CD4-positive, alpha-beta T cell treated with Interleukin-17A for 1 hour (primary cell): ENCODE measurements at places on chromosomes 3 and 15.
A peak's percentile ranks its signal among the peaks of the same experiment; 100 is the strongest.

GRCh38 chr3:128367761-128368160, 98.9 kb downstream of the DNAJB8 start:
- DNase-seq, result no peak

DNA sequence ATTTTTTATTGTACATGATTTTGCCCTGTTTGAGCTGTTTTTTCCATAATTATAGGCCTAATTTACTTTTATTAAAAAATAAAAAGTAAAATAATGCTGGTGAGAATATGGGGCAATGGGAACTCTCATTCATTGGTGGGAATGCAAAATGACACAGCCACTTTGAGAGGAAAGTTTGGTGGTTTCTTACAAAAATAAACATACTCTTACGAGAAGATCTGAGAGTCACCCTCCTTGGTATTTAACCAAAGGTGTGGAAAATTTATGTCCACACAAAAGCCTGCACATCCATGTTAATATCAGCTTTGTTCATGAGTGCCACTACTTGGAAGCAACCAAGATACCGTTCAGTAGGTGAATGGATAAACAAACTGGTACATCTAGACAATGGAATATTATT, 9.8 kb downstream of the MUC13 start:
- no peak for DNase-seq

GRCh38 chr3:11558002-11558401, 85.7 kb downstream of the VGLL4 start:
- no peak for DNase-seq

GRCh38 chr15:68272721-68273271, 4.7 kb upstream of the FEM1B start:
- no peak for DNase-seq

DNA sequence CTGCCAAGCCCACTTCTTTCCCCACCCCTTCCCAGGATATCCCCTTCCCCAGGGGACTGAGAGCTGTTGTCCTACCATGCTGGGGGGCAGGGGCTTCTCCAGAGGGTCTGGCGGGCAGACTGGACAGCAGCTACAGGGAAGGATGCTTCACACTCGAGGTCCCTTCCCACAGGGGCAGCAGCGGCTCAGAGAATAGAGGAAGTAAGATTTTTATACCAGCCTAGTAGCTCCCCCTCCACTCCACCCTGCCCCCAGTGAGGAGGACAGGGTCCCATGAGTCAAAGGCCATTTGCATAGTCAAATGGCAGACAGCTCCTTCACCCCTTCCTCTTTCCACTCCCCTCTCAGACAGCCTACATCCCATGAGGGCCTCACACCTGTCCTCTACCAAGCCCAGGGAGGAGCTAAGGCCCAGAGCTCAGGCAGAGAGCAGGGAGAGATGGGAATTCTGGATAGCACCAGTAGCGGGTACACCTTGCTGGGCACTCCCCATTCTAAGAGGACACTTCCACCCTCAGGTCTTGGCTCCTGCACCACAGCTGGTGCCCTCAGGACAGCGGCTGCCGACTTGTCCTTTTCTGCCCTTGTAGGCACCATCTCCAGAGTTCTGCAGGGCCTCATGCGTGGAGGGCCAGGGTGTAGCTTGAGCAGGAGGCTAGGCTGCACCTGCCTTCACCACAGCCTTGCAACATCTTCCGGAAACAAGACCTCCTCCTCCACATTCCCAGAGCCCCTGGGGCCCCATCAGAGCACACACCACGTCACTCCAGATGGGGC, at the start of gene TLR9:
Gene TLR9, minus strand, starts transcription at position 194 of the 777 bp plus-strand sequence. Its CDS starts 116 bp downstream, at position 78.
- DNase-seq, result no peak

GRCh38 chr3:16224325-16224724, 40.4 kb downstream of the DPH3 start:
- DNase-seq, result no peak

GRCh38 chr3:33430571-33430970, 9.6 kb downstream of the UBP1 start:
- DNase-seq, result no peak

- DNase-seq, result no peak
These were observed 419.3 kb downstream of the TUSC7 start for GRCh38 chr3:117128872-117129271.

DNA sequence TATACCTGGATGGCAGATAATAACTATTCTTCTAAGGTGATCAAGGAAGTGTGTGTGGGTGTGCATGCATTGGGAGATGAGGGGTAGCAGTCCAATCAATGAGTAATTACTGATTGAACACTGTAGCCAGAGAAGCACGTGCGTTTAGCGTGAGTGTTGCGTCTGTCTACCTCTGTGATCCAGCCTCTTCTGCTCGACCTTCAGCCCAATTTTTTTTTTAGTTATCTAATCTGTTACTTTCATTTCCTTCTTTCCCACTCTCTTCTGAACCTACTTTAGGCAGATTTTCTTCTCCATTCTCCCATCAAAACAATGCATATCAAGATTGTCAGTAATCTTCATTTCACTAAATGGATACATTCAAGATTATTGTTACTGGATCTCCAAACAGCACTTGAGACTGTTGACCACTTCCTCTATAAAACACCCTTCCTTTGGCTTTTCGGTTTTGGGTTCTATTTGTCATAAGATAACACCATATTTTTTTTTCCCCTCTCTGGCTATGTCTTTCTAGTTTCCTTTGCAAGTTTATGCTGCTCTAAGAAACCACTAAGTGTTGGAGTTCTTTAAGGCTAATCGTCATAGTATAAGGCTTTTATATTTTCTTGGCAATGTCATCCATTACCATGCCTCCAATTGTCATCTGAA, 41.0 kb downstream of the MCTP2 start:
- DNase-seq, result peak; percentile 55

- DNase-seq, result no peak
These were observed 11.6 kb downstream of the RMDN3 start for GRCh38 chr15:40743485-40743901.

- DNase-seq, result no peak
These were observed 90.2 kb upstream of the FGF12 start for GRCh38 chr3:192817506-192817905.

- no peak for DNase-seq
These were observed 92.5 kb downstream of the BDH1 start for GRCh38 chr3:197463279-197463678.

- DNase-seq, result no peak
These were observed 17.0 kb downstream of the MAP6D1 start for GRCh38 chr3:183808355-183808754.

DNA sequence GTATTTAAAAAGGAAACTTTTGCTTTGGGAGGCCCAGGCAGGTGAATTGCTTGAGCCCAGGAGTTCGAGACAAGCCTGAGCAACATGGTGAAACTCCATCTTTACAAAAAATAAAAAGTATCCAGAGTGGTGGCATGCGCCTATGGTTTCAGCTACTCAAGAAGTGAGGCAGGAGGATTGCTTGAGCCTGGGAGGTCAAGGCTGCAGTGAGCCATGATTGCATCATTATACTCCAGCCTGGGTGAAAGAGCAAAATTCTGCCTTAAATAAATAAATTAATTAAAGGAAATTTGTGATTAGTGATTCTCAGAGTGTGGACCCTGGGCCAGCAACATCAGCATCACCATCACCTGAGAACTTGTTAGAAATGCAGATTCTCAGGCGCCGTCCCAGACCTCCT, 9.9 kb upstream of the COMMD4 start:
- no peak for DNase-seq

GRCh38 chr3:143676021-143676420, 172.2 kb downstream of the SLC9A9 start:
- DNase-seq, result no peak

DNA sequence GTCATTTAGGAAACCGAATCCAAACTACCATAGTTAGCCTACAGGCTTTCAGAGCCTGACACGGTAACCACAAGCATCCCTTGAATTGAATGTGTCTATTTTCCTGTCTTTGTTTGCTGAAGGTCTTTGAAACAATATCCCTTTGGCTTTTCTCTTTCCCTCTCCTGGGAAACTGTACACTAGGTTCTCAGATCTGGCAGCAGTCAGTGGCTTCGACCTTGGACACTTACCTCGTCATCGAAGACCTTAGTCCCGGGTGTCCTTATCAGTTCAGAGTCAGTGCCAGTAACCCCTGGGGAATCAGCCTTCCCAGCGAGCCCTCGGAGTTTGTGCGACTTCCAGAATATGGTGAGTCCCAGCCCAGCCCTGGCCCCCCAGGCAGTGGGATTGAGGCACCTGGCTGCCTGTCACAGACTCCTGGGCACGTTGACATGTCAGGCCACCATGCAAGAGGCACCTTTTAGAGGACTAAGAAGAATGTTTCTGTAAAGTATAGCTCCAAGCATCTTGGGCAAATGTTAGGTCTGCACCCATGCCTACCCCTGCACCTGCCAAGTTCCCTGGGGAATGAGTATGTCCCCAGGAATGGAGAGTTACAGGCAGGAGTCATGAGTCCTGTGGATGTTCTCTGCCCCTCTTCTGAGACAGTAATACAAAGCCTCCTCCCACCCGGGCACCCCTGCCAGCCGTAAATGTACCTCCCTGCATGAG, 30.4 kb upstream of the UMPS start:
- no peak for DNase-seq

- no peak for DNase-seq
These were observed 5.5 kb downstream of the SUMF1 start for GRCh38 chr3:4461468-4462090.

DNA sequence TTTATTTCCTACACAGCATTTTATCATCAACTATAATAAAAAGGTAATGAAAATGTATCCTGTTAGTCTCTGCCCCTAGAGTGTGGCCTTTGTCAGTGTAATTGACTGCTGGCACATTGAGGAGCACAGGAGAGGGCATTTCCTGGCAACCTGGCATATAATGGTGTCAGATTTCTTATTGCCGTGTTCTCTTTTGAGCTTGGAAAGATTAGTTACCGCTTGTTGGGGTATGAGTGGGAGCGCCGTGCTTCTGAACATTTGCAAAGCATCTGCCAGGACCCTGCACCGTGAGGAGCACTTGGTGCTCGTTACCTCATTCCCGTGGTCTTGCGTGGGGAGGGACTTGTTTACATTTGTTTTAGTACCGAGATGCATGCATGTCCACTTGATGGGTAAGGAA, 124.4 kb downstream of the PTPRG start:
- no peak for DNase-seq

- DNase-seq, result no peak
These were observed 25.2 kb downstream of the PML start for GRCh38 chr15:74019734-74020133.

- no peak for DNase-seq
These were observed 3.6 kb downstream of the CHSY1 start for GRCh38 chr15:101248274-101248673.

GRCh38 chr15:68980786-68981185, 33.7 kb upstream of the NOX5 start:
- DNase-seq, result no peak

- DNase-seq, result no peak
These were observed 44.4 kb upstream of the PSMD6 start for GRCh38 chr3:64067506-64068346.

- DNase-seq, result no peak
These were observed 6.8 kb upstream of the ADPGK start for GRCh38 chr15:72790302-72790910.

DNA sequence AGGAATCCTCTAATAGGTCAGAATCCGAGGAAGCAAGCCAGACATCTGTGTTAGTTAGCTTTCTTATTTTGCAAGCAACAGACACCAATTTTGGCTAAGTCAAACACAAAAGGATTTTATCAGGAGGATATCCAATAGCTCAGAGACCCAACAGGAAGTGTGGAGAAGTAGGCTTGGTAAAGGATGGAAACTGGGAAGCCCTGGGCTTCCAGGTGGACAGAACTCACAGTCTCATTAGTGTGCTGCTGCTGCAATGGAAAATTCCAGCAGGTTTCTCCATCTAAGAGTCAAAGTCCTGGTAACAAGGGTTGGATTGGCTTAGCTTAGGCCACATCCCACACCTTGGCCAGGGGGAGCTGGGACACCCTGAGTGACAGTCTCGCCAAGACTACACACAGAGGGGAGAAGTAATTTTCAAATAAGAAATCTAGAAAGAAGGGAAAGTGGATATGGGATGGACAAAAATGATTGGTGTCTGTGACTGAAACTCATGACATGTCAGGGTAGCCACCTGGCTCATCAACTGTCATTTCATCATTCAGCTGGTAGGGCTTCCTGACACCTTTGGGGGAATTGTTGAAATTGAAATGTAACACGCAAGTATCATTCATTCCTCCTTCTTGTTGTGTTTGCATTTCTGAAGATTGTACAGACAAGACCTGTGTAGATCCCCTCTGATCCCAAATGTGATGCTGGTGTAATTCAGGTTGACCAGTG, 158.6 kb downstream of the THSD4 start:
- DNase-seq, result no peak

DNA sequence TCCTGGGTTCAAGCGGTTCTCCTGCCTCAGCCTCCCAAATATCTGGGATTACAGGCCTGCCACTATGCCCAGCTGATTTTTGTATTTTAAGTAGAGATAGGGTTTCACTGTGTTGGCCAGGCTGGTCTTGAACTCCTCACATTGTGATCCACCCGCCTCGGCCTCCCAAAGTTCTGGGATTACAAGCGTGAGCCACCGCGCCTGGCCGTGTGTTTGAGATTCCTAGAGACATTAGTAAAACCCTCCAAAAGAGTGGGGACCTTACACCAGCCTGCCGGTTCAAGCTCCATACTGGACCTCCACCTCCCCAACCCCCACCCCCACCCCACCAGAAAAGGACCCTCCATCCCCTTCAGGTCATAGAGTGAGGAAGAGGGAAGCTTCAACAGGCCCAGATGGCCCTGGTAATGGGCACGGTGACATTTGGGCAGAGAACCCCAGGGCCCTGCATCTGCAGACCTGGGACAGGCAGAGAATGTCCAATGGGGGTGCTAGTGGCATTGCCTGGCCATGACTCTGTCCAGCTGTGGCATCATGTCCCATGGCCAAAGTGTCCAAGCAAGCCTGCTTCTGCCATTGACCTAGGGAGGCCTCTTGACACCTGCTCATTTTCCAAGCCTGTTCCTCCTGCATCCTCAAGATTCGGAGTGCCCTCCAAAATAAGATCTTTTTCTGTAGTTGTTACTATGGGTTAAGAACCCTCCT, 108.9 kb upstream of the KLF13 start:
- no peak for DNase-seq

DNA sequence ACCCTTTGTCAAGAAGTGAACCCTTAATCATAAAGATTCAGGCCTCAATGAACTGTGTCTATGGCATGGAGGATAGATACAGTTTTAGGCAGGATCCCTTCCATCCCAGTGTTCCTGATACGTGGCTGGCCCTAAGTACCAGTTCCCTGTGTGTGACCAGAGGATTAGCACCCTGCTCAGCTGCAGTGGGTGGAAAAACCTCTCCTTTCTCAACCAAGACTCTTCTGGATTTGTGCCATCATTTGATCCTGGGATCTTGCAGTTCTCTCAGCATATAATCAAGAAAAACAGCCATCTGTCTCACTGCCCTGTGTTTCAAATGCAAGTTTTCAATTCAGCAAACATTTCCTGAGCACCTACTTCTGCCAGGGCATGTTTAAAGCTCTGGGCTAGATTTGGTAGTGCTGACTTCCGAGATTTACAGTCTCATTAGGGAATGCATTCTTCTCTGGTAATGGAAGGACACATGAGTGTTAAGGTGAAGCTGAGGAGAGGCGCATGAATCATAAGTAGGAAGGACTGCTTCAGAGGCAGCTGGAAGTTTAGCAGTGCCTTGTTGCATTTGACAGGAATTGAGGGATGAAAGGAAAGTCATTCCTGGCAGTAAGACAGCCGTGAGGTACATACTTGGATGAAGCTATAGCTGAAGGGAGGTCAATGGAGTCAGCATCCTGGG, 388.3 kb downstream of the MFSD1 start:
- DNase-seq, result no peak
